ENCODE measurements at places on chromosomes 5 and 9.
A peak's percentile ranks its signal among the peaks of the same experiment; 100 is the strongest.

DNA sequence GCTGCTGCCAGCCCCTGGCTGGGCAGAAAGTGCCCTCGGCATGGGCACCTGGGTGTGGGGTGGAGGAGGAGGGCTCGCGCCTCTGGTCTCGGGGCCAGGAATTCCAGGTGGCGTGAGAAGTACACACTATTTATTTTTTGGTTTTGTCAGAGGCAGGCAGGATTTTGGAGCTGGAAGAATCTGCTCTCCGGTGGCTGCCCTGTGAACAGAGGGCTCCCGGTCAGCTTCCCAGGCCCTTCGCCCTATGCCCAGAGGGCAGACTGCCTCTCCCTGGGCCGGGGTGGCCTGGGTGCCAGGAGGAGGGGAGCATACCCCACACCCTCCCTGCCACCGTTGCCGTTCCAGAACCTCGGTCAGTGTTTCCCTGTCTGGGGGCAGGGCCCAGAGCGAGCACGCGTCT lies 8.3 kb downstream of the DOLPP1 start:
- no peak for DNase-seq

GRCh38 chr9:106962122-106962521 lies 99.2 kb downstream of the ZNF462 start:
- no peak for DNase-seq

- no peak for DNase-seq
Observed at GRCh38 chr5:7541898-7542297, 146.0 kb downstream of the ADCY2 start.

DNA sequence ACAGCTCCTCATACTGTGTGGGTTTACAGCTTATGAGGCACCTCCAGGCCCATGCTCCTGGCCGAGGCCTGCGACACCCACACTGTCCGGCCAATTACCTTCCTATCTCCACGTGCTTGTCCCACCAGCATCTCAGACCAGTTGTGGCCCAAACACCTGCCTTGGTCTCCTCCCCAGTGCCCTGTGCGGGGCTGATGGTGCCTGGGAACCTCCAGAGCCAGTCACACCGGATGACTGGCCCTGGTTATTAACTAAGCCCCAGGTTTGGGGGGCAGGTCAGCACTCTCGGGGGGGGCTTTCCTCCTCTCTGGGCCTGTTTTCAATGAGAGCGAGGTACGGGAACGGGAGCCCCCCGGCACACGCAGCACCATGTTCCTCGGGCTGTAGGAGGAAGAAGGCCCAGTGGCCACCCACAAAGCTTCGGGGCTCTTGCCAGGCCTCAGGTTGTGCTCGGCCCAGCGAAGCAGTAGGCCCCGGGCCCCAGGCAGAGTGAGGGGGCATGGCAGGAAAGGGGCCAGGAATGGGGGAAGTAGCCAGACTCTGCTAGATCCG lies 76.0 kb upstream of the PHYKPL start:
- no peak for DNase-seq

- DNase-seq, result no peak
Observed at GRCh38 chr5:16609412-16609811, 7.4 kb downstream of the RETREG1 start.

GRCh38 chr5:81233080-81233634 lies at the start of gene CKMT2:
TSS of gene CKMT2 (plus strand) at chr5:81233322. CDS start at chr5:81251133, 17,811 bp downstream.
- DNase-seq, result no peak

GRCh38 chr9:84484172-84484571 lies 143.6 kb upstream of the SLC28A3 start:
- no peak for DNase-seq

DNA sequence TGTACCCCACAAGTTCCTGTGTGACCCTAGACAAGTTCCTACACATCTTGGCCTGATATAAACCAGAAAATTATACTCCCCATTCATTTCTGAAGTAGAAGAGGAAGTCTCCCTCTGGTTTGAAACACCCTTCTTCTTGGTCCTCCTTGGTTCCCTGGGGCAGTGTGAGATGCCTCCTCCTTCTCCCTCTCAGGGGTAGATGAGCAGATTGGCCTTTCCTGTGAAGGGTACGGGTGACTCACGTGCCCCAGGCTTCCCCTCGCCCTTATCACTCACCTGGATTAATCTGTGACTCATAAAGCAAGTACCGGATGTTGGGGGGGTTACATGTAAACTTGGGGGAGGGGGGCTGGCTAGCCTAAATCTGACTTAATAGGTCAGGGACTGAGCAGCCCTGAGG lies 11.1 kb upstream of the AQP3 start:
- DNase-seq, result no peak

DNA sequence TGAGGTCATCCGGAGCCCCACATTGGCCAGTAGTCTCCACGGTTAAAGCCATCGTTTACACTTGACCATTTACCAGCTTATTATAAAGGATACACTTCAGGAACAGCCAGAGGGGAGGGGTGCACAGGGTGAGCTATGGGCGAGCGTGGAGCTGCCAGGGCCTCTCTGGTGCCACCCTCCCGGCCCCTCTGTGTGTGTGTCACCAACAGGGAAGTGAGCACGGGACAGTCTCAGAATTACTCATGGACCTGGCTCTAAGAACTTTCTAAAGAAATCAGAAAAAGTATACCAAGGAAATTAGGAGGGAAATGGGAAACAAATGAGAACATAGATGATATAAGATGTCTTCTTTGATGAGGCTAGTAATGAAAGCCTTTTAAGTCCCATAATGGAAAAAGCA lies 13.5 kb downstream of the WDR5 start:
- DNase-seq, result no peak

DNA sequence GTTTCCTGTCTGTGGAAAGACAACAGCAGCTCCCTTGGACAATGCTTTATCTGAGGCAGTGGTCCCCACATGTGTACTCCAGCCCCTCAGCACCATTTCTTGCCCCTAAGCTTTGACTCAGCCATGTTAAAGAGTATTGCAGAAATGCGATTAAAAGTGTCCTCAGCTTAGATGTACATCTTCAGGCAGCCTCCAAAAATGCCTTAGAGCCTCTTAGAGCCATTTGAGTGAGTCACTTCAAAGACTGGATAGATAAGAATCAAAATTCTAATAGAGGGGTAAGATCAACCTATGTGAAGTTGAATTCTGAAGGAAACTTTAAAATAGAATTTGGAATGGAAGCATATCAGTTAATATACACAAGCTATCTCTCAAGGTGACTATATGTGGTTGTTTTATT lies 296.3 kb downstream of the ADAMTS6 start:
- DNase-seq, result no peak

- peak; percentile 26 for DNase-seq
Observed at GRCh38 chr9:93346231-93347112, 105.0 kb upstream of the FAM120A start.

DNA sequence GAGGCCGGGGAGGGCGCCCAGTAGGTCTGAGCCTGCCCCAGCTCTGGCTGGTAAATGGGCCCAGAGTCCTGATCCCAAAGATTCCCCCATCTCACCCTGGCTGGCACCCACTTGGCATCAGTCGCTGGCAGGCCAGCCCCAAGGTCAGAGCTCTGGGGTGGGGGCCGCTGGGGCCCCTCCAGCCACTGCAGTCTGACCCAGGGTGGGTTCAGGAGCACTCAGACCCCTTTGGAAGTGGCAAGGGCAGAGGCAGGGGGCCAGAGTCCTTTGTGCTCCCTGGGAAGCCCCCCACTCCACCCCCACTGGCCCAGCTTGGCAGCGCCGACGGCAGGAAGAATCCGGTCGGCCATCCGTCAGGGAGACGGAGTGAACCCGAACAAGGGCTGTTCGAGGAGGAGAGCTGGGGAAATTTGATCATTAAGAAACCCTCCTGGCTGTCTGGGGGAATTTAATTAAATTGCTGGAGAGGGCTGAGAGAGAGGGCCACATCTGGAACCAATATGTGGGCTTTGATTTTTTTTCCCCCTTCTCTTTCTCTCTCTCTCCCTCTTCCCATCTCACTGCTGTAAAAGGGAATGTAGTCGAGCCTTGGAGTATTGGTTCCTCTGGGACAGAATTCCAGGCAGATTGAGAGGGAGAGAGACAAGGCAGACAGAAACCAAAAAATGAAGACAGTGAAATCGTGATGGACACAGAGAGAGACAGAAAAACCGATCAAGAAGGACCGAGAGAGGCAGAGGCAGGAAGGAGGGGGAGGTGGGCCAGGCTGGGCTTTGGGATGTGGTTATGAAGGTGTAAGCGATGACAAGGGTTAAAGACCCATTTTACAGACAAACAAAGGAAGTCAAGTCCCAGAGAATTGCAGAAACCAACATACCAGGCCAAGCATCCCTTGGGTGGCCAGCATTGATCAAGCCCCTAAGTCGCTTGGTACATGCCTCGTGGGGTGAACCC lies 8.1 kb upstream of the ASB6 start:
- no peak for DNase-seq

DNA sequence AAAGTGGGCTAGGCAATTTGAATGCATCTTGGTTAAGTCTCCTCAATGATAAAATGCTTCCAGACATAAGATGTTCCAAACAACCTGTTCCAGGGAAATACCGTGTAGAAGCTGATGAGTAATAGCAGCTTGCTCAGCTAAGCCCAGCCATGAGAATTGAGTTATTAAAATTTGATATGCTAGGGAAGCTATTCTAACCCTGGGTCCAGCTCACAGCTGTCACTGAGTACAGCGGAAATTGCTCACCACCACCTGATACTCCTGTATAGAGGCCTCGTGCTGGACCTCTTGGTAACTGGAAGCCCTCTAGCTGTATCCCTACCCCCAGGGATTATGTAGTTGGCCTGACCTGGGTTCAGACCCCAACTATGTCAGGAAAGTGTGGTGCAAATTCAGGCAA lies 521.3 kb upstream of the TRPC7 start:
- DNase-seq, result no peak

DNA sequence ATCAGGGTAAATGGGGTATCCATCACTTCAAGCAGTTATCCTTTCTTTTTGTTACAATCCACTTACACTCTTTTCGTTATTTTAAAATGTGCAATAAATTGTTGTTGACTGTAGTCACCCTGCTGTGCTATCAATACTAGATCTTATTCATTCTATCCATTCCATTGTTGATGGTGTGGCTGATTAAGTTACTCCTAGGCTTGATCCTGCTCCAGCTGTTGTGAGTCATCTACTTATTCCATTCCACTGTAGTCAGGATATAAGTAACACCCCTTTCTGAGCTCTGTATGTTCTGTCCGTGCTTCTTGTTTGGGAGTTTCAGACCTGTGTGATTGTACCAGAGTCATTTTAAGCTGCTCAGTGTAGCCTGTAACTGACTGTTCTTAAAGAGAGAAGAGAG lies 122.5 kb upstream of the RUSC2 start:
- no peak for DNase-seq

DNA sequence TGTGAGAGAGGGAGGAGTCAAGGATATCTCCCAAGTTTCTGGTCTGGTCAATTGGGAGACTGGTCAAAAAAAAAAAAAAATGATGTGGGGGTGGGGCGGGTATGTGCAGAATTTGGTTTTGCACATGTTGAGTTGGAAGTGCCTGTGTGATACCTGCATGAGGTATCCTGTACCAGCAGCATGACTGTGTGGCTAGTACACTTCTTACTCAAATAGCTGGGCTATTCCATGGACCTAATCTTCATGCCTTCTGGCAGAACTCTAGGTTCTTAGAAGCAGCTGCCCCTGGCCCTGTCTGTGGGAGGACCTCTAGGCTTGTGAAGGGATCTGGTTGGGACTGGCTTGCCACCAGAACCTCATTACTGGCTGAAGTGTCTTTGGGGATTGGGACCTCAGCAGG lies 93.5 kb downstream of the RALGPS1 start:
- DNase-seq, result no peak

- no peak for DNase-seq
Observed at GRCh38 chr5:12780536-12780935, 876.3 kb upstream of the CTNND2 start.

DNA sequence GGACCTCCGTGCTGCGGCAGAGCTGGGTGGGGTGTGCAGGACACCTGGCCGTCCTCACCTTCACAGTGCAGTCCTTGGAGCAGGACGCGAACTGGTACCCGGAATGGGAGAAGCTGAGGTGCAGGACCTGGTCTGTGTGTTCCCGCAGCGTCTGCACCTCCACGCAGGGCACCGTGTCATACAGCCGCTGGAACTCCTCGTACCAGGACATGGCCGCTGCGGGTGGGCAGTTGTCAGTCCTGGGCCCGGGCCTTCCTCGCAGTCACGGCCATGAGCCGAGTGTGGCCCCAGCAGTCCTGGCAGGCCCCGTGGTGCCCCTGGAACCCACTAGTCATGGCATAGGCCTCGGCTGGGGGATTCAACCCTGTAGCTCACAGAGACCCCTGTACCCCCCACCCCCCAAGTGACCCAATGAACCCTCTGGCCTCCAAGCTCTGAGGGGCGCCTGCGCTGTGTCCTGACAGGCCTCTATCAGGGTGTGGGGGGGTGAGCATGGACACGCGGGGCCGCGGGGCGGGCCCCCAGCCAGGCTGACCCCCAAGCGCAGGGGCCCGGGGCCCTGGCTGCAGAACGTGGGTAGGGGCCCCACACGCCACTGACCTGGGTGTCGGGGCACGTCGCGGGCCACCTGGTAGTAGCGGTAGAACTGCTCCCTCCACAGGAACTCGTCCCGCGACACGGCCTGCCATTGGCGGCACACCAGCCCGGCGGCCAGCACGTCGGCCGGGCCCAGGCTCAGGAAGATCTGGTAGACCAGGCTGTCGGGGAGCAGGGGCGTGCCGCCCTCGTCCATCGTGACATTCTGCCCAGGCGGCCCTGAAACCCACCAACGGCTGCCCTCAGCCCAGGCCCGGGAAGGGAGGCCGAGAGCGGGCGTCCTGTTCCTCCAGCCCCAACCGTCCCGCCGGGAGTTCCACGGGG lies 987 bp downstream of the FBXW5 start:
- no peak for DNase-seq

GRCh38 chr9:86838519-86839497 lies 108.5 kb downstream of the GAS1 start:
- no peak for DNase-seq

DNA sequence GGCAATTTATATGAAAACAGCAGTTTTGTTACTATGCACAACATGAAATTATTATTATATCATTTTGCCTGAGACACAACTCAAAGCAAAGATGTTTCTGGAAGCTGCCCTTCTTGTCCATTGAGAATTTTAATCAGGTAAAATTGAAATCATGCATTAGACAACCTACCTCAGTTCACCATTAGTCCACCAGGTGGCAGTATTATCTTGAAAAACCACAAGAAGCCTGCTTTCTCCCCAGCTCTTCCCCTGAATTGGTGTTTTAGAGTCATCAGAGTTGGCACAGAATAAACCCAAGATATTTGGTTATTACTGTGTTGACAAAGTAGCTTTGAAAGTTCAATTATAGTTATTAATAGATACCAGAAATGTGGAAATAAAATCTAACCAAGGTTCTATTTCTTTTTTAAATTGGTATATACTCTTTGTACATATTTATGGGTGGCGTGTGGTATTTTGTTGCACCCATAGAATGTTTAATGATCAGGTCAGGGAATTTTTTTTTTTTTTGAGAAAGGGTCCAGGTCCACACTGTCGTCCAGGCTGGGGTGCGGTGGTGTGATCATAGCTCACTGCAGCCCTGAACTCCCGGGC lies 25.7 kb downstream of the UTP15 start:
- peak; percentile 75 for DNase-seq

DNA sequence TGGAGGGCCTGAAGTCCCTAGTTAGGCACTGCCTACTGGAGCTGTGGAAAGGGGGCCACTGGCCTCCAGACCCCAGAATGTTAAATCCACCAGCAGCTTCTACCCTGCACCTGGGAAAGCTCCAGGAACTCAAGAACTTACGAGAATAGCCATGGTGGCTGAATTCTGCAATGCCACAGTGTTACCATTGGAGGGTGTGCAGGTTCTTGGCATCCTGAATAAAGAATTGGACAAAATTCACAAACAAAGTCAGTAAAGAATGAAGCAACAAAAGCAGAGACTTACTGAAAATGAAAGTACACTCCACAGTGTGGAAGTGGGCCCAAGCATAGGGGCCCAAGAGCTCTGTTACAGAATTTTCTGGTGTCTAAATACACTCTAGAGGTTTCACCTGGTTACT lies 107.0 kb downstream of the PRDM9 start:
- DNase-seq, result no peak

All from suppressor macrophage treated with lipopolysaccharide for 1 hour (primary cell).